ENCODE measurements at places on chromosomes 7 and 10.

GRCh38 chr7:82694022-82694421, 250.4 kb upstream of the CACNA2D1 start:
- no peak for DNase-seq

DNA sequence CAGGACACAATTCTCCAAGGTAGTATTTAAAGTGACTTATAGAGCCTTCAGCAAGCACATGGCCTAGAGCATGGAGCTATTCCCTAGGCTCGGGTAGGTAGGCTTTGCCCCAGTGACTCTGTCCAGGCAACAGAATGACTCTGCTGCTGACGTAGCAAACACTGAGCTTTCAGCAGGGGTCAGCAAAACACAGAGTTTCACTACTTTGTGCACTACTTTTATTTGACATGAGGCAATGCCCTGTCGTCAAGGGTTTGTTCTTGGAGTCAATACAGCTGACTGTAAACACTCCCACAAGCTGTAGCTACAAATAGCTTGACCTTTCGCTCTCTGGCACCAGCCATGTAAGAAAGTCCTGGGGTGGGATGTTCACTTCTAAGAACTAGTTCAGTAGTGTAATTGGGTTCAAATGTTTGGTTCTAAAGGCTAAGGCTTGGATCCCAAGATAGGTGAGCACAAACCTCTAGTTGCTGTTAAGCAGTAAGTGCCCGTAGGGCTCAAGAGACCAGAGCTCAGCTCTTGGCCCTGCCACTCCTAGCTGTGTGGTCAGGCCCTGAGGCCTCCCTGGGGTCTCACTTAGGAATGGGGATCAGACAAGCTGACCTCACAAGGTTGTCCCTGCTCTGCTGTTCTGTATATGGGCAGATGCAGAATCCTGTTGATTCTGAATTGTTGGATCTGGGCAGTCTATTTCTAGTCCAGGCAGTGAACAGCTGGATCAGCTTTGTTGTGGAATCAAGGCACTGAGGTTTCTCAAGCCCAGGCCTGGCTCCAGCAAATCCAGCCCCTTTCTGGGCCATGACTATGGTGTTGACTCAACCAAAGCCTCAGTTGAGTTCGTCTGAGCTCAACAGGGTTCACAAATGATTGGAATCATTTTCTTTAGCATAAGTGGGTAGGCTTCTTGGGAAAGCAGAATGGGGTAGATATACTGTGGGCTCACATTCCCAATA, 10.7 kb downstream of the NODAL start:
- no peak for DNase-seq

DNA sequence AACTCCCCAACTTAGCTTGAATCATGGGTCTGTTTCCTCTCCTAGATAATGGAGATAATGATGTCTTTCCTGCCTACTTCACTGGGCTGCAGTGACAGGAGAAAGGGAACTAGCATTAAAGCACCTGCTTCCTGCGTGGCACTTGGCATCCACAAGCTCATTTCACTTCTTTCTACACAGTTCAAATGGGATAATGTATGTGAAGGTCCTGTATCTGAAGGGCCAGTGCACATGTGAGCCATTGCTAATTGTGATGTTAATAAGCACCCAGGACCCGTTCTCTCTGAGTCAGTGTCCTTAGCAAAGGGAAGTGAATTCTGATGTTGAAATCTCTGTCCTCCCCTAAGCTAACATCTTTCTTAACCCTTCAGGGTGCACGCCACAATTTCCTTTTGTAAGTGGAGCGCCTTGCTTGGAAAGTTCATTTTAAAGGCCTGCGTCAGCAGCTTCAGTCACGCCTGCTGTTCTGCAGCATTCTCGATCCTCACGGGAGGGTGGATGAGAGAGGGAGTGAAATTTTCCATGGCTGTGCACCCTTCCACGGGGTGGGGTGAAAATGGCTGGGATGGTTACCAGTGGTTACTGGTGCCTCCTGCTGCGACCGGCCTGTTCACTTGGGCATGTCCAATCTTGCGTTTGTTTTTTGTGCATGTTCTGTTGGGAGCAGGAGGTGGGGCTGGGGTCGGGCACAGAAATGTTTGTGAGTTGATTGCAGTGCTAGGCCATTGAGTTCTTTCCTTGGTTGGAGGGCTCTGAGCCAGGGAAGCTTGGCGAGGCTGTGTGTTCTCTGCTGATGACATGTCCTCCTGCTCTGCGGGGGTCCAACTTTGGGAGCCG, 59.2 kb downstream of the HK1 start:
- DNase-seq = peak; percentile 98

DNA sequence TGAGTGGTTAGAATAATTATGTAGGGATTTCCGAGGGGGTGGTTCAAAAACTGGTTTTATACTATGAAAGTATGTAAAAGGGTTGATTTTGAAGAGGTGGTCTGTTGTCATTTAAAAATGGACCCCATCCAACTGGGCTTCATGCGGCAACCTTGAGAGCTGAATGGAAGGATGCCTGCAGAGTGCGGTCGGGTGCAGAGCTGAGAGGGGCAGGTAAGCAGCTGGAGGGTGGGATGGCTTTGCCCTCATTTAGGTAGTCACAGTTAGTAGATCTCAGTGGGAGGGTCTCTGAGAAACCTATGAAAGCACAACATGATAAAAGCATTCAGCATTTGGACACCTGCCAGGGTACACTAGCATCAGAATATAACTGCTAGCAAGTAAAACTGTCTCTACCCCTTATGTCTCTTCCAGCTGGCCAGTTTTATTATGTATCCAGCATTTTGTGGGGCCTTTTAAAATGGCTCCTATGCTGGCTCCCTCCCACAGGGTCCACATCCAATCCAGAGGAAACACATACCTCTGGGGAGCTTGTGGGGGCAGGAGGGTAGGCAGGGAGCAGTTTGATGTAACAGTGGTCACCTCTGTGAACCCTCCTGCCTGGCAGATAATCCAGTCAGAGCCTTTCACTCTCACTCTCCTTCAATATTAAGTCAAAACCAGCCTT, 75.9 kb upstream of the MAGI2 start:
- DNase-seq = no peak

DNA sequence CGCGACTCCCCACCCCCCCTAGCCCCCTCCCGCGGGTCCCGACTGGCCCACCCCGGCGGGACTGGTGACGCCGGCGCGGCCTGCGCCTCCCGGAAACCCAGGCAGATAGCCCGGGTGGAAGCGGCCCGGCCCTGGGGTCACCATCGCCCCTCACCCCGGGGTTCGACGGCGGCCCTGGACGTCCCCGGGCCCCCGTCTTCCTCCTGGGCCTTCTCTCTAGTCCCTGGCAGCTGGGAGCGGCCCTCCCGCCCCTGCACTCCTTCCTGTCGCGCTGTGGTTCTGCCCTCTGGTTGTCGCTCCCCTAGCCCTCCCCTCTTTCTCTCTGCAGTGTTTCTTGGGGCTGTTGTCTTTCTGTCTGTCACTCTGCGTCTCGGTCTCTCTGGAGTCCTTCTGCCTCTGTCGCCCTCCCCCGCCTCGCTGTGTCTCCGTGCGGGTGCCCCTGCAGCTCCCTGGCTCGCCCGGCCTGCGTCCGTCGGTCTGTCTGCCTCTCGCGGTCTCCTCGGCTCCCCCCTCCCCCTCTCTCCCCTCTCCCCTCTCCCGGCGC, 90.5 kb upstream of the PAX2 start:
- DNase-seq = no peak

DNA sequence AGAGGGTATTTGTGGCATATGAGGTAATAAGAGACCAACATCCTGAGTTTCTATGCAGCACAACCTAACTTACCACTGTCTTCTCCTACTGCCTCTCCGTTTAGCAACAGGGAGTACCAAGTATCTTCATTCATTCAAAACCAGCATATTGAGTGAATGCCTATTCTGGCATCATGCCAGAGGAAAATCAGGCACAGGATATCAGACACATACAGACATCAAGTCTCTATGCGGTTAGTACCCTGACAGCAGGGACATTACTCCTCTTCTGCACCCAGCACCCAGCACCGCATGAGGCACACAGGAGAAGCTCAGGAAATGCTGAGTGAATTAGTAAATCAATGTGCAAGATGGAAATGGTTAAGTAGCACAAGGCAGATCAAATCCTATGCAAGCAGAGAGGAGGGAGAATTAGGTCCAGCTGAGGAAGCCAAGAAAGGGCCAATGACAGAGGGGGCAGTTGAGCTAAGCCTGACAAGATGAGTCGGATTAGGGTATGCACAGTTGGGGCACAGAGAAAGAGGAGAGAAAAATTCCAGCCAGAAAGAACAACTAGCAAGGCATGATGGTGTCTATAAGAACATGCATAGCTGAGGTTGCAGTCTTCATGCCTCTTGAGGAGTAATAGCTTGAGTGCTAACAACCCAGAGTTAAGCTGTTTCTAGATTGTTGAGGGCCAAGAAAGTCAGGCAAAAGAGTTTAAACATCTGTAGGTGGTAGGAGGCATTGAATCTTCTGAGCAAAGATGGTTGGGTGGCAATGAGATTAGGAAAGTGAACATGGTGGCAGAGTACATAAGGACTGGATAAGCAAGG, 146.0 kb downstream of the PLXNA4 start:
- no peak for DNase-seq

DNA sequence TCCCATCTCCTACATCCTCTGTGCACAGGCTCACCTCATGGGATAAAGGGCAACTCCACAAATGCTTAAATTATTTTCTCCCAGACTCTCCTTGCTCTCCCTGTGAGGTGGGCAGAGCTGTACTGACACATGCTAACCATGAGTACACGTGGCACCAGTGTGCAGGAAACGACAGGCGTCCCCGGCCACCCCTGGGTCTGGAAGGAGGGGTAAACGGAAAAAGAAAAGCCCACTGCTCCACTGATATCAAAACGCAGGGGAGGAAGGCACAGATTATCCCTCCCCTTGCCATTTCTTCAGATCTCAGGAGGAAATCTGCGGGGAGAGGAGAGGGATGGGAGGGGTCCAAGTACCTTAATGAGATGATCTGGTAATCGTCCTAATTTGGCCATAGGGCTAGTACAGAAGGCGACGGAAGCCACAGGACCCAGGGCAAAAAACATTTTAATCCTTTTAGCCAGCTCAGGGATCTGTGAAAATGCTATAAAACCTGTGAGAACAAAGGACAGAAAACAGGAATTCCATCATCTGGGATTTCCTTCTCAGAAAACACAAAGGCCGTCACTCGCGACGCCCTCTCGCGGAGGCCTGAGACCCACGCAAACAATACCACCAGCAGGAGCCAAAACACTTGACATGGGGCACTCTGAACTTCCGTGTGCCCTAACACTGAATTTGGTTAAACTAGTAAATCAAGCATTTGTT, 17.8 kb upstream of the CH25H start:
- no peak for DNase-seq

- DNase-seq = no peak
These were observed 29.2 kb downstream of the TFAM start for GRCh38 chr10:58414270-58415041.

- DNase-seq = peak; percentile 21
These were observed 3.1 kb downstream of the PALS2 start for GRCh38 chr7:24576171-24577025.

- no peak for DNase-seq
These were observed 169.2 kb downstream of the SND1 start for GRCh38 chr7:127821146-127821545.

DNA sequence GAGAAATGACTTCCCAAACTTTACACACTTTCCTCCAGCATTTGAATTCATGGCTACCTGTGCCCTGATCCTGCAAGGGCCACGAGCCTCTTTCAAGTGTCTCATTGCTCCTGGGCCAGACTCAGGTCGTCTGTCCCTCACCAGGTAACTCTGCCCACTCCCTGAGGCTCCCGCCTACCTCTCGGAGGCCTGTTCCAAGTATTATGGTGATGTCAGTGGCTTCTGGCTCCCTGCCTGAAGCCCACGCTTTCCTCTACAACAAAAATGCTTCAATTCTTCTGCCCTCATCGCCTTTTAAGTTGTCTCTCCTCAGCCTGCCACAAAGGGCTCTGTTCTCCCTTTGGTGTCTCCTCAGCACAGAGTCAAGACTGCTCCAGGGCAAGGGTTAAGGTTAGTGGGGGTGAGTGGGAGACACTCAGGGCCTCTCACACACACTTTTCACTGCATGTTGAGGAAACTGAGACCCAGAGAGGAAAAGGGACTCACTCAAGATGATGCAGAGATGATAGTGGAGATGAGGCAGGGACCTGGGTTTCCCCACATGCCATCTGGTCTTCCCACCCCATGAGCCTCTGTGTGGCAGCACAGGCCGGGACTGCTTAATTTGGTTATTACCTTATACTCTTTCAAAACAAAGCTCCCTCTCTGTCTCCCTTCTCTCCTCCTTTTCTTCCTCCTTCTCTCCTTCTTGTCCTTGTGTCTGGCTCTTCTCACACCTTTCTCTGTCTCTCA, 28.3 kb upstream of the EGR2 start:
- DNase-seq = no peak

- DNase-seq = no peak
These were observed 4.3 kb downstream of the MAP3K8 start for GRCh38 chr10:30438021-30438850.

GRCh38 chr10:113411456-113411855, 141.4 kb upstream of the HABP2 start:
- DNase-seq = no peak

- DNase-seq = no peak
These were observed 53.3 kb upstream of the RABGEF1 start for GRCh38 chr7:66687186-66687585.

DNA sequence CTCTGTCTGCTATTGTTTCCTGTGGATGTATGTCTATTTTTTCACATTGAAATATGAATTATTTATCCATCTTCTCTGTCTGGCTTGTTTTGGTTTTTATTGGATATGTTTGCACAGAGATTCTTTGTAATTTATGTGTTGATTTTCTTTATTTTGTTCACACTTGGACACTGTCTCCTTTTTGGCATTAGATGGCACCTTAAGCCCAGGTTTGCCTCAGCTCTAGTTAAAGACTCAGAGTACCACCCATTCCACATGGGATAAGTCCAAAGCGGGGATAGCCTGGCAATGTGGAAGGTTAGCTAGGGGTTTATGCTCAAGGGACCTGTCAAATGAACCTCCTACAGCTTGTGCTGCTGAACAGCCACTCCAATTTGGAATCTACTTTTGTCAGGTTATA, 14.1 kb downstream of the FEZF1 start:
- DNase-seq = no peak

DNA sequence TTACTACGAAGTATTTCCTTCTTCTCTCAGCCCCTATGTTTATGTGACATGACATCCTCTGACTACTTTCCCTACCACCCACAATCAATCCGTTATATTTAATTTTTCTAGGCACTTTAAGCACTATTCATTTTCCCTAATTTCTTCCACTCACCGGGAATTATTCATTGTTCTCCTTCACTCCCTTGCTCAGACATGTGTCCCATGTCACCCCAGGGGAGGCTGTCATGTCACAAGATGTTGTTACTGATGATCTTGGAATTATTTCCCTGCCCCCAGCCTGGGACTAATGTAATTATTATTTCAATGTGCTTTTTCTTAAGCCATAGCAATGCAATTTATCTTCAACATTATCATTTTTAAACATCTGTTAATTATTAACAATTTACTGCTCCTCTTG, 317.2 kb downstream of the PHF14 start:
- DNase-seq = no peak

GRCh38 chr10:33715303-33715975, 381.0 kb upstream of the NRP1 start:
- no peak for DNase-seq

GRCh38 chr7:144805627-144806239, 30.1 kb downstream of the TPK1 start:
- DNase-seq = no peak

All from AML-193 (cell line).